ENCODE measurements at places on chromosomes 7 and 10. TPM values are rescaled to one million over a fixed set of nuclear protein-coding genes. Genes with fewer than 3 reads are reported as not detected.

DNA sequence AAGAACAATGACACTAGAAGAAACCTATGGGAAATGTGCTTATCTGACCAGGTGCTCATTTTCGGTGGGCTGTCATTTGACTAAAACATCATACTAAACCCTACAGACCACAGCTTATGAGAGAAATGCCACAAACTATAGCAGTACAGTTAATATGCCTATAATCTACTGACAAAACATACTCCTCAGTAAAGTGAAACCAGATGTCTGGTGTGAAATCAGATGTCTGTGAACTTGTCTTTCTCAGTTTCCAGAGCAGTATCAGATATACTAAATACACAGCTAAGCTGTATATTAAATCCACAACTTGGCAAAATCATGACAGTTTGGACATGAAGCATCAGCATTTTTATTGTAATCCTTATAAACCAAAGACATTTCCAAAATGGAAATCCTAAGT lies 3.3 kb downstream of the IMMP2L start:
- no peak for DNase-seq

GRCh38 chr7:108146070-108146842 lies 16.1 kb upstream of the LAMB4 start:
- DNase-seq = peak; percentile 64

GRCh38 chr10:132413226-132414205 lies 16.5 kb downstream of the PWWP2B start:
- DNase-seq = no peak

DNA sequence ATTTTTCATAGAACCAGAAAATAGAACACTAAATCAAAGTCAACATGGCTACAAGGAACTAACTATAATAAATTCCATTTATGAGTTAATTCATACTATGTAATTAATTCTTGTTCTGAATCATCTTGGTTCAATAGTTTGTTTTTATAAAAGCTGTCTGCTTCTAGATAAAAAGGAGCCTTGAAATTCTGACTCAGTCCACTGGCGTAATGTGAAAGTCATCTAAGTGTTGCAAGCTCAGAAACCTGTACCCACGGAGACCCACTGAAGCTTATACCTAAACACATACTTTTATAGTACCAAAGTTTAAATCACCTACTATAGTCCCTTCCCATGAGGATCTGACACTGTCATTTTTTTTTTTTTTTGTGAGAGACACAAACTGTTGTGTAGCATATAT lies 489.4 kb downstream of the SEMA3D start:
- DNase-seq = no peak

GRCh38 chr10:98339799-98340198 lies 71.8 kb upstream of the LOXL4 start:
- no peak for DNase-seq

DNA sequence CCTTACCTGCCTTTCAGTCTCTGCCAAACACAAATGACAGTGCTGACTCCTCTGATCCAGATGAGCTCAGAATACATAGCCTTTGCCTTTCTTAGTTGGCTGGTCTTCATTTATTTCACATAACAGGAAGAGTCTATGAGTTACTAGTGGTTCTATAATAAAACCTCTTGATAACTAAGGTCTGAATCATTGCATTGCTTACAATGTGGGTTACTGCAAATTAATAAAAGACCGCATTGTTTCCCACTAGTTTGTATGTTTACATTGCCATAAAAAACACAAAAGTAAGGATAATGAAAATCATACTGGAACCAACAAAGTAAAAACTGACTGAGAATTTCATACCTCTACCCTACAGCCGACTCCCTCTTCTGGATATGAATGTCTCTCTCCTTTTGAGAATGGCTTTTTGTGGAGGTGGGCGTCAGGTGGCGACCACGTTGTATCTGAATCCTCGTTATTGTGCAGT lies 62.0 kb upstream of the AKR1E2 start:
- no peak for DNase-seq

PSD gene
- 7.2 TPM for total RNA-seq

- no peak for DNase-seq
These were observed 32.1 kb downstream of the LOXL4 start for GRCh38 chr10:98235846-98236245.

- peak; percentile 17 for DNase-seq
These were observed 129.0 kb downstream of the MARCHF5 start for GRCh38 chr10:92419740-92420545.

DNA sequence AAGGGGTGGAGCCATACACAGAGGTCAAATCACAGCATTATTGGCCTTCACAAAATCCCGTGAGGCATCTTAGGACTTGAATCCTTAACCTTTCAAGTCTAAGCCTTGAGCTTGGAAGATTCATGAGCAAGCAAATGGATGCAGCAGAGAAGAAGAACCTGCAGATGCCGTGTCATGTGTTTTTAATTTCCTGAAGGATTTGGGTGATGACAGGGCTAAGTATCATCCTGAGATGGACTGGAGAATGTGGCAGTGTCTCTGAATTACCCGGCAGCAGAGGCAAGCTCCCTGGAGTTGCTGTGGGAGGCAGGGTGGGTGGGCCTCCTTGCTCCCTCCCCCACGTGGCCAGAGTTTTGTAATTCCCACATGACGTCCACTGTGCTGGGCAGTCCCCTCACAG lies 50.8 kb downstream of the GCC1 start:
- no peak for DNase-seq

GRID2IP gene
- total RNA-seq = 0.10 TPM

DNA sequence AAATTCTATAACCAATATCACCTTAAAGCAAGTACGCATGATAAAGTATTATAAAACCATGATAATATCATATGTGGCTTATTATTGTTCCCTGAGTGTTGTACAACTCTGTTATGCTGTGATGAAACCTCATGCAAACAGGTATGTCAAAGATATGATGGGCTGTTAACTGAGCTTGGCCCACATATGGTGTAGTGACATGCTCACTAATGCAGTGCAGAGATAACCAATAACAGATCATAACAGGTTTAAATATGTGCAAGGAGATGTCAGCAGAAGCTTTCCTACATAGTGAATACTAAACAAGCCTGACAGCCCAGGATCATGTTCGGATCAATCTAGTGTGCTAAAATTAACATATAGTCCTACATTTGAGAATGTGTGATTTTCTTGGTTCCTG lies 9.6 kb downstream of the CFTR start:
- no peak for DNase-seq

DNA sequence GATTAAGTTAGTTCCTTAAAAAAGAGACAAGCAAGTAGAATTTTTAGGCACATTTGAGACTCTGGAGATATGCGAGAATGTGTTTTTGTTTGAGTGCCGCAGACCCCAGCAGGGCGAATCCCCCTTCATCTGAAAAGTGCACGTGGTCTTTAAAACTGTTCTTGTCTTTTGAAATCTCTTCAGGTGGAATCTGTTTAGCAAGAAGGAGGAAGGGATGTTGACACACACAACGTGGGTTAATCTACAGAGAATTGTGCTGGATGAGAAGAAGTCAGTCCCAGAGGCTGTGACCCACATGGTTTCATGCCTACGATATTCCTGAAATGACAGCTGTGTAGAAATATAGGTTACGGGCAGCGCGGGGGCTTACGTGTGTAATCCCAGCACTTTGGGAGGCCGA lies 27.1 kb upstream of the ZFAND2A start:
- no peak for DNase-seq

DNA sequence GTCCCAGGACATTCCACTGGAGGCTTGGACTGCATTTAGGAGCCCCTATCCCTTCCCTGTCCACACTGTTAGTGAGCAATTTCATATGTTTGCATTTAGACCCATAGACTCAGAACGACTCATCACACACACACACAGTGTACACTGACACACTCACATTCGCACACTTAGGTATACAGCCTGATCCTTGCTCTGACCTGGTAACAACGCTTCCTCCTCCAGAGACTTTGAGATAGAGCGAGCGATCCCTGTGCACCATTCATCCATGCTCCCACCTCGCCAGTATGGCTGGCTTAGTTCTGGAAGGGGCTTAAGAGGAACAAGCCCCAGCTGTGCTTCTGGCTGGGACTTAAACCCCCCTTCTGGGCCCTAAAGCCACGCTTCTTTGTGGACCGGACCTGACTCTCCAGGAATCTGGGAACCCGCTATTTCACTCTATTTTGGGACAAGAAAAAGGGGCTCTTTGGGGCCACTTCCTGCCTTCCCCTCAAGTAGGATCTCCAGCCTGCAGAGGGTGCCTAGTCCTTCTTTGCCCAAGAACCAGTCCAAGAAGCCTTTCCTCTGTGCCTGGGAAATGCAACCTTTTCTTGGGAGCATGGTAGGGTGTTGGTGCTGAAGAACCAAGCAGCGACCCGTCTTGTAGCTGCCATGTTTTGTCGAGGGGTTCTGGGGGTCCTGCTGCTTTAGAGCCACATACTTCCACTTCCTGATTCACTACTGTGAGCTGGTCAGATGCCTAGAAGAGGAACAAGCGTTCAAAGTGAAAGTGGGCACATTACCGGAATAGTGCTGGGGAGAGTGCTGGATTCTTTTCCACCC lies 1.1 kb upstream of the HOXA13 start:
- DNase-seq = no peak

DNA sequence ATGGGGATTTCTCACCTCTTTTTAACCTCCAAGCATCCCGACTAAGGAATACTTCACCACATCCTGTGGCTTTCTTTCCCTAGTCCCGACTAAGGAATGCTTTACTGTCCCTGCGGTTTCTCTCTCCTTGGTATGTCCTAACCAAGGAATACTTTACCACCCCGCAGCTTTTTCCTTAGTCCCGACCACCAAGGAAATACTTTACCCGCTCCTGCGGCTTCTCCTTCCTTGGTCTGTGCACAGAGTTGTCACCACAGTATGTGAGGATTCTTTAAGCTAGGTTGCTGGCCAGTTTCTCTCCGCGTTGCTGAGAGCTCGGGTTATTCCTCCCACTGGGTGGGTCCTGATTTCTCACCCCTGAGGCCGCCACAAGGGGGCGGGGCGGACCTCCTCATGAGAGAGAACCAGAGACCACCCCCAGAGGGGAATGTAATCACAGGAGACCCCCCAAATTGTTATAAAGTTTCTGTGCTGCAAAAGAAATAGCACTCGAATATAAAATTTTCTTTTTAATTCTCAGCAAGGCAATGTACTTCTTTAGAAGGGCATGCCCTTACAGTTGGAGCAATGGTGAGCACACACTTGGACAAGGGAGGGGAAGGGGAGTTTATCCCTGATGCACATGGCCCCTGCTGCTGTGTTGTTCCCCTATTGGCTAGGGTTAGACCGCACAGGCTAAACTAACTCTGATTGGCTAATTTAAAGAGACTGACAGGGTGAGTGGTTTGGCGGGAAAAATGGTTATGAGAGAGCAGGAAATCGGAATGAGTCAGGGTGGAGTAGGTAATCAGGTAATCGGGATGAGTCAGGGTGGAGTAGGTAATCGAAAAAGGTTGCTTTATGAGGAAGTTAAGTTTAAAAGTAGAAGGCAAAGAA lies 12.8 kb downstream of the SUGCT start:
- DNase-seq = no peak

DNA sequence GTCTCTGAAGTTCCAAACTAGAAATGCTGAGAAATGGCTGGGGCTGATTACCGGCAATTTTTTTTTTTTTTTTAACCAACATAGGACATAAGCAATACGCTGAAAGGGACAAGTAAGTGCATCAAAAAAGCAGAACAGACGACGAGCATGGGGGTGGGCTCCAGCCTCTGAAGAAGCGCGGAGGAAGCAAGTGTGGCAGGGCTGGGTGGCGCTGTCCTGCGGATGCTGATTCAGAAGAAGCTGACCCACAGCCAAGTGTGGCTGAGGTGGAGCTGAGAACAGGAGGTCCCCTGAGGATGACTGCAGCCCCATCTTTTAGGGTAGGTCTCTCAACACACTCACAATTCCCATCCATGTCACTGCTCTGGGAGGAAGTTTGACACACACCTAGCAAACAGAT lies 65.6 kb downstream of the CTBP2 start:
- DNase-seq = no peak

- peak; percentile 67 for DNase-seq
These were observed 40.3 kb downstream of the COL13A1 start for GRCh38 chr10:69842020-69842419.

DNA sequence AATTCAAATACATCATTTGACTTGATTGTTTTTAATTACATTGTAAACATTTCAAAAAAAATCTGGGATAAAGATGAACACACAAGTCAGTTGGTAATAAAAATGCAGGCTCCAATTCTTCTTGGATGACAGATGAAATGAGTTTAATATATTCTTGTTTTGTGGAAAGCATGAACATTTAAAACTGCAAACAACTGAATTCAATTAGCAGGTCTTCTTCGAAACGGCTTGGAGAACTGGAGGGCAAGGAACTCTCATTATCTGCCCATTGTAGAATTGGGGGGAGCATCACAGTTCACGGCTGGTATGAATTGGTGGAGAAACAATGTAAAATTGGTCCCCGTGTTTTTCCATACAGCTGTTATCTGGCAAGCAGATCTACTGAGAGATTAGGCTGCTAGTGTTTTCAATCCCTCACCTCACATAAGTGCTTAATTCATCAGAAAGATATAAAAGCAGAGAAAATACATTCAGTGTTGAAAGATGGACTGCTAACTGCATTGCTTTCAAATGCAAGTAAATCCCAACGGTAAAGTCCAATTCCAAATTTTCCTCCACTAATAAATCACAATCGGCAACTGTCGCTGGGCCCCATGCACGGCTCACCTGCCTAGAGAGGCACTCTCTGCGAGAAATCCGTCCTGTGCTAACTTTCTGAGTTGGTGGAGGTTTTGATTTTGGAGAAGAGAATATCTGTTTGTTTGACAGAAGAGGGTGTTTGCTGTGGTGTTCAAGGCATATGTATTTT lies 199.5 kb downstream of the ZNF438 start:
- DNase-seq = no peak

DGKI gene
- total RNA-seq = 2.7 TPM

- no peak for DNase-seq
These were observed 50.8 kb downstream of the KCNH2 start for GRCh38 chr7:150927157-150927955.

- DNase-seq = peak; percentile 68
These were observed 10.9 kb downstream of the SEC31B start for GRCh38 chr10:100508691-100509150.

MAGI2 gene
- 0.19 TPM for total RNA-seq

RADIL gene
- 0.55 TPM for total RNA-seq

- DNase-seq = no peak
These were observed 82.8 kb upstream of the GRB10 start for GRCh38 chr7:50865450-50865849.

DNA sequence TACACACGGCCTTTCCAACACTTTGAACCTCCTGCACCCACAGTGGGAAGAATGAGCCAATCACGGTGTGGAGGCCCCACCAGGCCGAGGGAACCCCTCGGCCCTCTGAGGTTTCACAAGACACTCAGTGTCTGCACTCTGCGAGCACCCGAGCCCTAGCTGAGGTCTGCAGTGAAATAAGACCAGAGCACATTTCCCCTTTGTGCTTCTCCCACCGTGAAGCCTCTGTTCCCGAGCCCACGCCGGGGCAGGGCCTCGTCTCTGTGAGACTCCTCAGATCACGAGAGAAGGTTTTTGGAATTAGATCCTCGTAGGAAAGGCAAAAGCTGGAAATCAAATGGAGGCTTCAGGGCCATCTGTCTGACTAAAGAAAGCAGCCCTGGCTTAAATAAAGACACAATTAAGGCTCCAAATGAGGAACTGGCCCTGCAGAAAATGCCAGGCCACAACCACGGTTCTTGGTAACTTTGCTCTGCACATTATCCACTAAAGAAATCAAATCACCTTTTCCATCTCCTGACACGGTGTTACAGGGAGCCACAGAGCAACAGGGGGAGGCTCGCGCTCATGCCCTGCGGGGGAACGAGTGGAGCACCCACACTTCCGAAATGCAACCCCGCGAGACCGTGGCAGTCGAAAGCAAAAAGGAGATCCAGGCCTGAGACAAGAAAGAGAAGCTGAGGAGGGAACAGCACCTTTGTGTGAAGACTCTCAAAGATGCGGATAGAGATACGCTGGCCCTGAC lies 43.7 kb downstream of the FAM53B start:
- no peak for DNase-seq

- no peak for DNase-seq
These were observed 27.3 kb upstream of the ITGB1 start for GRCh38 chr10:32985341-32985764.
